ENCODE measurements at places on chromosomes 6 and 20.

- peak; percentile 88 for DNase-seq
Observed at GRCh38 chr20:10171864-10172751, 46.5 kb upstream of the SNAP25 start.

DNA sequence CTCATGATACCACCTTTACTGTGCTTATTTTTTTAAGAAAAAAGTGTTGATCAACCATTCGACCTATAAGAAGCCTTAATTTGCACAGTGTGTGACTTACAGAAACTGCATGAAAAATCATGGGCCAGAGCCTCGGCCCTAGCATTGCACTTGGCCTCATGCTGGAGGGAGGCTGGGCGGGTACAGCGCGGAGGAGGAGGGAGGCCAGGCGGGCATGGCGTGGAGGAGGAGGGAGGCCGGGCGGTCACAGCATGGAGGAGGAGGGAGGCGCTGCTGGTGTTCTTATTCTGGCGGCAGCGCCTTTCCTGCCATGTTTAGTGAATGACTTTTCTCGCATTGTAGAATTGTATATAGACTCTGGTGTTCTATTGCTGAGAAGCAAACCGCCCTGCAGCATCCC is 15.6 kb upstream of the SLC22A1 start:
- no peak for DNase-seq

GRCh38 chr6:81820980-81821379 is 68.5 kb upstream of the TENT5A start:
- no peak for DNase-seq

DNA sequence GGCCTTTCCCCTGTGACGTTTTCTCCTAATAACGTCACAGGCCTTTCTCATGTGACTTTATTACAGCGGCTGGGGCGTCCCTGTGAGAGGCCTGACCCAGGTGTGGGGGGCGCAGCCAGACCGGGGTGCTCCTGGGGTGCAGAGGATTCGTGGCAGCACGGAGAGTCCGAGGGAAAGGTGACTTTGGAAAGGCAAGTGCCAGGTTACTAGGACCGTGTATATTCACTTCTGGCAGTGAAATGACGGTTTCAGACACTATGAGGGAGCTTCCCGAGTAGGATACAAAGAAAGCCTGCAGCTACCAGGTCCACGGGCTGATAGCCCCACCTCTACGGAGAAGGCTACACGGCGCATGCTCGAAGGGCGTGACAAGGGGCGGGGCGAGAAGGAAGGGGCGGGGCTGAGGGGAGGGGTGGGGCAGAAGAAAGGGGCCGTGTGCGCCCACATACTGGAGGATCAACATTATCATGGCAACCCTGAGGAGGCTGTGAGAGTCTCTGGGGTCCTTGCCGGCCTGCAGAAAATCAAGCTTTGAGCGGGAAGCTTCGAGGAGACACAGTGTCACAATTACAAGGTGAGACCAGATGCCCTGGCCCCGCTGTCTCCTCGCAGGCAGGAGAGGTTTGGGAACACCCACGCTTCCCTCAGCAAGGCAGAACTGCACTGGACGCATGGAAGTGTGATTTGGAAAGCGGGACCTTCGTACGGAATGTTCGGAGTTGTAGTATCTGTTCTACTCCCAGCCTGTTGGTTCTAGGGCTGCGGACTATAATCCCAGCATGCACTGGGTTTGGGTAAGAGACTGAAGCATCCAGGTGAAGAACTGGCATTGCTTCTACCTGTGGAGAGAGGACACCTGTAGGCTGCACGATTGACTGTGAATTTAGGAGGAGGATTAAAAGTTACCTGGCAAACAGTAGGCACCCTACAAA is 54.4 kb upstream of the ZNF337 start:
- no peak for DNase-seq

DNA sequence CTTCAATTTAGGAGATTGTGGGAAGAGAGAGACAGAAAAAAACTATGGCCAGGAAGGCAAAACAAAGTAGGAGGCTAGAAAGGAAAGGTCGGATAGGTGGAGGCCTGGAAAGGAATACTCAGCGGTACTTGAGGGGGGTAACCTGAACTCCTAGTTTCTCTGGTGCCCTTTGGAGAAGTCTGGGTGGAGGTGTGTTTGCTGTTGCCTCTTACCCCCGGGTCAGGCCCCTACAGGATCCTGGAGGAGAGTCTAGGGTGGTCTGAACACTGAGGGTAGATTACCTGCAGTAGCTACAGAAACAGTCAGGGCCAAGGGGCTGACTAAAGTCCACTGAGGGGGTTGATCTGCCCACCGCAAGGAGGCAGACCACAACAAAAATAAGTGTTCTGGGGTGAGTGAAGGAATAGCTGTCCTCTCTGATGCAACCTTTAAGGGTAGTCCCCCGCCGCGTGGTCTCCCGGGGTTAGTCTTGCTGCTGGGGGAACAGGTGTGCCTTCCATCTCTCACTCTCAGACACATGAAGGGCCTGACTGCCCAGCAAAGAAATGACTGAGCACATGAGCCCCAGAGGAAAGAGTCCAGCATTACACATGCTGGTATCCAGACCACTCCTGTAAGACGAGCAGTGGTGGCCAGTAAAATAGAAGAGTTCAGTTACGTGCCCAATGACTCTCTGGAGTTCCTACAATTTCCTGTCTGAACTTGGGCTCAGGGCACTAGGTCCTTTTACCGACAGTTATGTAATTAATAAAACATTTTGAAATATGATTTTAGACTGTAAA is 59.5 kb downstream of the MTHFD1L start:
- no peak for DNase-seq

DNA sequence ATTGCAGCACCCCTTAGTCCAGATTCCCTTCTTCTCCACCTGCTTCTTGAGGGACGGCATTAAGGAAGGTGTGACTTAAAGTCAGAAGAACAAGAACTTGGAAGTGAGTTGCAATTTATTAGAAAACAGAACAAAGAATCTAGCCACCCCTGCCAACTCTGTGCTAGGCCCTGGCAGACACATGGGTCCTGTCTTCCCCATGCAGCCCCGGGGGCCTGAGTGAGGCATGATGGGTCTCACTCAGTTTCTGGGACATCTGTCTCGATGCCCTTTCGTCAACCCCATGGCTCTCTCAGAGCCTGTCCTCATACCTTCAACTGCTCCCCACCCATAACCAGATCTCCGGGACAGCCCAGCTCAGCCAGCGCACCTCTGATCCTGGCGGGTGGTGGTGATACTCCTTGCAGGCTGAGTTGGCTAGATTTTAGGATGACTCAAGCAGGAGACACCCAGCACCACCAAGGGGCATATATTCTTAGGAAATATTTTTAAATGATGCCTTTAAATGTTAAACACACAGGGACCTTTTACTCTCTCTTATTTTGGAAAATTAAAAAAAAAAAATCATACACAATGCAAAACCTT is 143.2 kb upstream of the RNF24 start:
- DNase-seq, result no peak

DNA sequence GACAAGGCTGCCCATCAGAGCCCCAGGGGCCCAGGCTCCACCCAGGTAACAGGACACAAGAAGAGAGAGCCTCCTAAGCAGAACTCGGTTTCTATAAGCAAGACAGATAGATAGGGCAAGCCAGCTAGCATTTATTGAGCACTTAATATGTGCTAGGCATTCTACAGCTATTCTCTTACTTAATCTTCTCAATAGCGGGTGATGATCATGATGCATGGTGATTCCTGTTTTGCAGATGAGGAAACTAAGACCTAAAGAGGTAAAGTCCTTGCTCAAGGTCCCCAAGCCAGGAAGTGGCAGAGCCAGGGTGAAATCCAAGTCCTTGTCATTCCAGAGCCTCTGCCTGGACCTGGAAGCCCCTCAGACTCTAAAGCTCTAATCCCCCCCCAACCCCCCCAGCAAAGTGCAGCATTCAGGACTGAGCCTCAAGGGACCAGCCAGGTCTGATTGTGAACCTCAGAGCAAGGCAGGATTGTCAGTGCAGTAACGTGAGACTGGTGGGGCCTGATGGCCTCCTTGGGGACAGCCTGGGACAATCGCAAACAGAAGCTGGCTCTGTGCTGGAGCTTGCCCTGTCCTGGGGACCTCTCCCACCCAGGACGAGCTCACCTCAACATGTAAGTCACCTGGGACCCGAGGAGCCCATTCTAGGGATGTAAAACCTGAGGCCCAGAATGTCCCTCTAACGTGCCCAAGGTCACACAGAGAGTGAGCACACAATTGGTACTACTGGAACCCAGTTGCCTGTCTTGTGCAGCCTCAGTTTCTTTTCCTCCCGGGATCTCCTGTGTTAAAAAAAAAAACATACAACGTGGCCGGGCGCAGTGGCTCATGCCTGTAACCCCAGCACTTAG is 48.4 kb upstream of the PTGIS start:
- DNase-seq, result no peak

DNA sequence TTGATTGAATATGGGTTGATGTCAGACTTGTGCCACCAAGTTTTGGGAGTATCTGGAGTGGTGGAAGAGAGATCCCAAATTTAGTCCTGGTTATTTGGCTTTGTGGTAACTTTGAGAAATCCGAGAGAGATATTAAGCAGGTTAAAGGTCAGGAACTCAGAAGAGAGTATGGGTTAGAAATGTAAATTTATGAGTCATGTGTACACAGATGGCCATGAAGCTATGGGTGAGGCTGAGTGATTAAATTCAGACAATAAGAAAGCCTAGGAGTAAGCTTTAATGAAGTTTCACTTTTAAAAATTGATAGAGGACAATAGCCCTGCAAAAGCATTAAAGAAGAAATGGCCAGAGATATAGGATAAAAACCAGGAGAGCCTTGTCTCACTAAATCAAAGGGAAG is 14.3 kb downstream of the RIMS1 start:
- no peak for DNase-seq

- DNase-seq, result no peak
Observed at GRCh38 chr20:8367689-8368088, 235.6 kb downstream of the PLCB1 start.

DNA sequence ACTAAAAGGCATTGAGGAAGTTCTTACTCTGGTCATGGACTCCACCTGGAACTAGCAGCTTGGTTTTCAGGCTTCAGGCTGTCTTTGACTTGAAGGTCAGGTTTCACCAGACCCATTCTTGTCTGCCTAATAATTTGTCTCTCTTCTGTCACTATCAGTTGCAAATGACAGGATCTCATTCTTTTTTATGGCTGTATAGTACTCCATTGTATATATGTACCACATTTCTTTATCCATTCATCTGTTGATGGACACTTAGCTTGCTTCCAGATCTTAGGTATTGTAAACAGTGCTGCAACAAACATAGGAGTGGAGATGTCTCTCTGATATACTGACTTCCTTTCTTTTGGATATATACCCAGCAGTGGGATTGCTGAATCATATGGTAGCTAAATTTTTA is 73.1 kb upstream of the SYNCRIP start:
- no peak for DNase-seq

GRCh38 chr6:154447954-154448353 is 62.5 kb downstream of the CNKSR3 start:
- DNase-seq, result no peak

GRCh38 chr6:137832110-137832509 is 34.9 kb upstream of the TNFAIP3 start:
- peak; percentile 51 for DNase-seq

DNA sequence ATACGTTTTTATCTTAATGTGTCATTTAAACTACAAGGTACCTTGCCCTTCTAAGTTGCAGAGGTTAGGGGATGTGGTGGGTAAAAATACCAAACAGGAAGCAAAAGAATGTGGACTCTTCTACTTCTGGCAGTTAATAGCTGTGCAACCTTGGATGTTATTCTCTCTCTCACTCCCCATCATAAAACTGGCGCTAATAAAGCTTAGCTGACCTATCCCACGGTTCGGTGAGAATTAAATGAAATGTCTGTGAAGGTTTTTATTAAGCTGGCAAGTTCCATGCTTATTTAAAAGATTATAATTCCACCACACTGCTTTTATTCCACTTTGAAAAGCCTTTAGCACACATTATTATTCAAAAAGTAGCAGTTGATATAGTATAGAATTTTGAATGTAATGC is 127.8 kb upstream of the SLC22A23 start:
- no peak for DNase-seq

- DNase-seq, result no peak
Observed at GRCh38 chr20:438571-439469, 23.5 kb downstream of the TBC1D20 start.

GRCh38 chr6:105204768-105205167 is 25.0 kb upstream of the POPDC3 start:
- no peak for DNase-seq

DNA sequence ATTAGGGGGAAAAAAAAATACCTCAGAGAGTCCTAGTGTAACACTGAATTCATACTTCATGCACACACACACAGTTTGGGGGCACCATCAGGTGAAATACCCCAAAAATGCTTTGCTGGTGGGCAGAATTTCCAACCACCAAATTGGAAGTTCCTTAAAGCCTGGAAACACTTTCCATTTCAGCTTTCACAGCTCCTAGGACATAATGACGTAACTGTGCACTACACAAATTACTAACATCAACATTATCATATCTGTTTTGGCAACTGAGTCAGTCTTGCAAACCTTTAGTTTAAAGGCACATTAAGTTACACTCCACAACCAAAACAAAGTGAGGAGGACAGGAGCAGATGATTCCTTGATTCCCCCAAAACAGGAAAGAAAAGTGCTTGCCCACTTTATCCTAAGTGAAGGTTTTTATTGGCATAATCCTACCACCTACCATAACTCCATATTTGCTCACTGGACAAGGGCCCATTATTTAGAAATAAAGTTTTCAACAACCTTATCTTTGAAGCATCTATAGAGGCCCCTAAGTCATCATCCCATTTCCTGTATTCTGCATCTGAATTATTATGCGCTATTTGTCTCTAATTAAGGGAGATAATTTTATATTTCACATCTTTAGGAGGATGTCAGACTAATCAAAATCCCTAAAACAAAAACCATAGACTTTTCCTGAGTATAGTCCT is 3.4 kb downstream of the MBOAT1 start:
- no peak for DNase-seq

DNA sequence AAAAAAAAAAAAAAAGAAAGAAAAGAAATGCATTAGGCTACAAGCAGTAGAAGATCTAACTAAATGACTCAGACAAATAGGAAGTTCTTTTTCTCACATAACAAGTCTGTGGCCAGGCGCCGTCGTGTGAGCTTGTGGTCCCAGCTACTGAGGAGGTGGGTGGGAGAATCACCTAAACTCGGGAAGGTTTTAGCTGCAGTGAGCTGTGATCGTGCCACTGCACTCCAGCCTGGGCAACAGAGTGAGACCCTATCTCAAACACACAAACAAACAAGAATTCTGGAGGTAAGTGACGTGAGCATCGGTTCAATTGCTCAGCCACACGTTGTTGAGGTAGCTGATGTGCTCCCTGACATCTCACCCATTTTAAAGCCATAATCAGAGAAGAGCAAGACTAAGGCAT is 37.9 kb upstream of the SLC23A2 start:
- DNase-seq, result no peak

GRCh38 chr6:149233056-149233715 is 84.3 kb upstream of the TAB2 start:
- peak; percentile 80 for DNase-seq

DNA sequence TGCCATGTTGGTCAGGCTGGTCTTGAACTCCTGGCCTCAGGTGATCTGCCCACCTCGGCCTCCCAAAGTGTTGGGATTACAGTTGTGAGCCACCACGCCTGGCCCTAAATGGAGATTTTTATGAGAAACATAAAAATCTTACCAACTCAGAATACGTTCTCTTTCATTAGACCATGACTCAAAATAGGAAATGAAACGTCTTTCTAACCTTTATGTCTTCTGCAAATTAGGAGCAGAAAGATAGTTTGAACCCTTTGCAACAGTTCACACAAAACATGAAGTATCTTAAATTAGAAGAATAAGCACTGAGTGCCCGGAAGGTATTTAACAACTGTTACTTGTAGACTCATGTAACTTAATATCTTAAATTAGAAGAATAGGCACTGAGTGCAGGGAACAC is 48.3 kb downstream of the AHI1 start:
- no peak for DNase-seq

- no peak for DNase-seq
Observed at GRCh38 chr6:21161707-21162106, 431.8 kb upstream of the SOX4 start.

Measured in RKO (cell line).